SIG-M5 (cell line): ENCODE measurements at places on chromosomes 11 and 22.

DNA sequence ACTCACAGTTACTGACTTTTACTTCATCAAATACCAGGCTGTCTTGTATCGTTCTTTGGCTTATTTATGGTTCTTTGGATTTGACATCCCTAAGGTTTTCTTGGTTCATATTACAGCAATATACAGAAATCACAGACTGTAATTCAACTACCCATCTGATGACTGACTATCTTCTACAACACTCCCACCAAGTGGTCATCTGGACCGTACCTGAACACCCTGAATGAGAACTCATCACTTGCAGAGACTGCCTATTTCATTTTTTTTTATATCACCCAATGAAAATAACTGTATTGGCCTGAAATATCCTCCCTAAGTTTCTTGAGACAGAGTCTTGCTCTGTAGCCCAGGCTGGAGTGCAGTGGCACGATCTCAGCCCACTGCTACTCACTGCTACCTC is 9.5 kb upstream of the UPB1 start:
- DNase-seq = no peak

- no peak for DNase-seq
Measured at GRCh38 chr11:123233280-123233974, 38.4 kb upstream of the CLMP start.

GRCh38 chr11:77191823-77192495 is 63.9 kb downstream of the MYO7A start:
- DNase-seq = no peak

DNA sequence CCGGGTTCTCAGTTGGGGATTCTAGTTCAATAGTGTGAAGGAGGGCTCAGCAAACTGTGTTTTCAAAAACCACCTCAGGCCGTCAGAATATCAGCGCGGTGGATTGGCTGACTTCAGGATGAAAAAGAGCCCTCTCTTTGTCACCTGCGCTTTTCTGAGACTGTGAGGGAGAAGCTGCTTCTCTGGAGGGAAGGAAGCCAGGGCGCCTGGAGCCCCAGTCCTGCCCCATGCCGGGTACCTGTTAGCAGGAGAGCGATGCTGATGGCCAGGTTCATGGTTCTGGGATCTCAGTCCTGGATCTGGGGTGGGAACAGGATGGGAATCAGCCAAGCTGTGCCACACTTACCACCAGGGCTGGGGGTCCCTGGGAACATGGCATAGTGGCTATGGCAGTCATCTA is 2.3 kb downstream of the THY1 start:
- no peak for DNase-seq

DNA sequence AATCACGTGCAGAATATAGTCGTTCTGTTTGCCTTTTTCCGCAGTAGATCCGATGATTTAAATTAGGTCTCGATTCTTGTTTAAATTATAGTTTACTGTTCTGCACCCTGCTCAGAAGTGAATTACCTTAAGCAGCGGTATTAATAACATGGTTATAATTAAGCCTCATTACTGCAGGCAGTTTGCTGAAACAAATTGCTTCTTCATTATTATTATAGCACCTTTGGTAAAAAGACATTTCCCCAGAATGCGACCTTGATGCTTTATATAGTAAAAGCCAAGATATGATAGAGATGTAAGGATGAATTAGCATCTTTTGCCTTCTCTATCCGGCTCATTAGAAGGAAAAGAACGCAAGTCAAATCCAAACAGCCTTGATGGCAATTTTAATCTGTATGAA is 625.2 kb upstream of the CADM1 start:
- no peak for DNase-seq
